Thoracic aorta (tissue), 2 donors: ENCODE measurements at places on chromosomes 12 and 14. TPM values are rescaled to one million over a fixed set of nuclear protein-coding genes. Genes with fewer than 3 reads are reported as not detected.

GRCh38 chr14:77353469-77354141 lies 23.3 kb downstream of the TMED8 start:
- H3K27ac ChIP-seq, result no peak overlapping the region
- no peaks in the 10 kb centered on the region for H3K36me3 ChIP-seq
- DNase-seq, result no peak

- H3K36me3 ChIP-seq, result no peaks in the 10 kb centered on the region
- DNase-seq, result no peak
- no peaks in the 10 kb centered on the region for H3K27me3 ChIP-seq
- no peaks in the 10 kb centered on the region for H3K4me1 ChIP-seq
Observed at GRCh38 chr12:119843100-119843499, 34.0 kb downstream of the CIT start.

DNA sequence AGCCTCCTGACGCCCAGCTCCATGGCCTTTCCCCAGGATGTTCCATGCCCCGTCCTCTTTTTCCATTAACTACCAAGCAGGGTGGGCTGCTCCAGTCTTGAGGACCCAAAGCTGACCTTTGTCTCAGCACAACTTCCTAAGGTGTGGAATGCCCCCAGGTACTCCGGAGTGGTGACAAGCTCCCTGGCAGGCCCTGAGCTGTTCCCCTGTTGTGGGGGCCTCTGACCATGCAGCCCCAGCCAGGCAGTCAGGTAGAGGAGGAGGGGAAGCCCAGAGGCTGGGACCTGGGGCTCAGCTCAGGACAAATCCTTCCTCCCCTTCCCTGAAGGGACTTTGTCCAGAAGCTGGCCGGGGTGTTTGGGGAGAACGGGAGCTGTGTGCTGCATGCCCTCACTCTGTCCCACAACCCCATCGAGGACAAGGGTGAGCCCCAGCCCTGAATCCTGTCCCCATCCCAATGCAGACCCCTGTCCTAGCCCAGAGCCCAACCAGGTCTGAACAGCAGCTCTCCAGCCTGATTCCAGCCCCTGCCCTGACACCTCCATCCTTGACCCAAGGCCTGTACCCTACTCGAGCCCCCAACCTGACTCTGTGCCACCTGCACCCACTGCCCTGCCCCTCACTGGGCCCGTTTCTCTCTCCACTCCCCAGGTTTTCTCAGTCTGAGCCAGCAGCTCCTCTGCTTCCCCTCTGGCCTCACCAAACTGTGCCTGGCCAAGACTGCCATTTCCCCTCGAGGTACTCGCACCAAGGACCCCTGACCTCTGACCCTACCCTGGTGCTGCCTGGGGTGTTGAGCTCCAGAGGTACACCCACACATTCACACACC lies 4.4 kb downstream of the CARMIL3 start:
- H3K4me1 ChIP-seq, result peaks cover 8% of the 10 kb centered on the region
- H3K4me3 ChIP-seq, result no peak overlapping the region
- no peak overlapping the region for H3K27ac ChIP-seq
- H3K36me3 ChIP-seq, result no peaks in the 10 kb centered on the region
- no peaks in the 10 kb centered on the region for H3K27me3 ChIP-seq

GRCh38 chr12:91781114-91781513 lies 364.5 kb downstream of the BTG1 start:
- no peak overlapping the region for H3K4me3 ChIP-seq
- no peaks in the 10 kb centered on the region for H3K36me3 ChIP-seq
- peaks cover 10% of the 10 kb centered on the region for H3K4me1 ChIP-seq
- DNase-seq, result no peak
- H3K27me3 ChIP-seq, result no peaks in the 10 kb centered on the region

DNA sequence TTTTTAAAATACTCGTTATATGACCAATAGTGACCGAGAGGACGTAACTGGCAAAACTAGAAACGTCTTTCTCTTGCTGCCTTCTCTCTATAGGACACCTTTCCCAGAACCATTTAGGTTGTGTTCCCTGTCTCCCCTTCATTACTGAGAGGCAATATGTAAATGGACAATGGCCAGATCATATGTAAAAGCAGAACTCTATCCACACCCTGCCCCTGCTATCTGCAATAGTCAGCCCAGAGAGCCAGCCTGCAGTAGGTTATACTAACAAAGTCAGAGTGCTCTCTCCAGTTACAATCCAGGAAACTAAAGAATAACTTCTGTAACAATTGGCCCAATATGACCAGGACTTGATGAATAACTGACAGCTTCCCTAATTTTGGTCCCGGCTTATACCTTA lies 216.8 kb downstream of the ANO6 start:
- peaks cover 9% of the 10 kb centered on the region for H3K4me1 ChIP-seq
- DNase-seq, result no peak
- H3K27me3 ChIP-seq, result no peaks in the 10 kb centered on the region
- H3K27ac ChIP-seq, result no peak overlapping the region
- no peak overlapping the region for H3K4me3 ChIP-seq
- peaks cover 23% of the 10 kb centered on the region for H3K36me3 ChIP-seq

DNA sequence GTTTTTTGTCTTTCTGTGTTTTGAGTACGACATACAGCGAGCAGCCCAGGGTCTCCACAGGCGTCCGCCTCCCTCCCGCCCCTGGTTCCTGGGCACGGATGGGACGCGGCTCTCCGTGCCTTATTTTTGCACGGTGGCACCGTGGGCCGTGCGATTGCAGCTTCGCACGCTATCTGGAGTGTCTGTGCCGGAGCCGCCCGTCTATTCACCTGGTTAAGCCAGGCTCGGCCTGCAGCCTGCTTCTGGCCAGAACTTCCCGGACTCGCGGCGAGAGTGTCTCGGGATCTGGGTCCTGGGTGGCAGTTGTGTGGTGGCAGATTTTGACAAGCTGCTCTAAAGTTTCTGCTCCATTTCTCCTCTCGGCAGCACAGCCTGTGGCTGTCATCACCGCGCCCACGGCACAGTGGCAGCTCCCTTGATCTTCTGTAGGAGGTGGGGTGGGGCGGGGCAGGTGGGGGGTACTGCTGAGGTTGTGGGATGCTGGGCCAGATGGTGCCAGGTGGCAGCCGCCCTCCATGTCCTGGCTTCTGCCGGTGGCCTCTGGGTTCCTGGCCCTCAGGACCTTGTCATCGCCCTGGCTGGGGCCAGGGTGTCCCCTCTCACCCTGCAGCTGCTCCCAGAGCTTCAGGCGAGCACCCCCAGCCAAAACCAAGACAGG lies 2.9 kb downstream of the MMP17 start:
- no peaks in the 10 kb centered on the region for H3K36me3 ChIP-seq
- H3K4me1 ChIP-seq, result peaks cover 12% of the 10 kb centered on the region
- H3K4me3 ChIP-seq, result peak overlapping the region; percentile 73
- no peak overlapping the region for H3K27ac ChIP-seq

GRCh38 chr14:76761960-76762410 lies 717 bp downstream of the VASH1 start:
- peak overlapping the region; percentile 82 for H3K27ac ChIP-seq
- no peaks in the 10 kb centered on the region for H3K36me3 ChIP-seq
- H3K4me3 ChIP-seq, result peak overlapping the region; percentile 80
- no peak for DNase-seq

DNA sequence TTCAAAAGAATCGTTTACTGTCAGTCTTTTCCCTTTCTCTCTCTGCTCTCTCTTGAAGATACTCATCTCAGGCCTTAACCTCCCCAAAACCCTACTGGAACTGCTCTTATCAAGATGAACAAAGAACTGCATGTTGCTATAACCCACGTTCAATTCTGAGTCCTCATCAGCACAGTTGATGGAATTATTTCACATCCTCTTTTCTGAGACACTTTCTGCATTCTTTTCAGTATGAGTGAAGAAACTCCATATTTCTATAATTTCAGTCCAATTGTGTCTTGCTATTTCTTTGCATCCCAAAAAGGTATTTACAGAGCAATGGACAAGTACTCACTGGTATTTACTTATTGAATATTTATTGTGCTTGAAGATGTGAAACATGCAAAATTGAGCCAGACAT lies 160.1 kb upstream of the CPNE8 start:
- no peak overlapping the region for H3K27ac ChIP-seq
- no peaks in the 10 kb centered on the region for H3K36me3 ChIP-seq
- no peaks in the 10 kb centered on the region for H3K4me1 ChIP-seq
- no peaks in the 10 kb centered on the region for H3K27me3 ChIP-seq
- DNase-seq, result no peak
- H3K4me3 ChIP-seq, result no peak overlapping the region

- DNase-seq, result no peak
- no peak overlapping the region for H3K4me3 ChIP-seq
- no peak overlapping the region for H3K27ac ChIP-seq
- peaks cover 22% of the 10 kb centered on the region for H3K4me1 ChIP-seq
Observed at GRCh38 chr12:11716794-11717518, 67.5 kb downstream of the ETV6 start.

- H3K27ac ChIP-seq, result no peak overlapping the region
- no peak for DNase-seq
- no peaks in the 10 kb centered on the region for H3K36me3 ChIP-seq
- H3K27me3 ChIP-seq, result no peaks in the 10 kb centered on the region
- H3K4me3 ChIP-seq, result no peak overlapping the region
- H3K4me1 ChIP-seq, result no peaks in the 10 kb centered on the region
Observed at GRCh38 chr12:93989949-93990348, 158.4 kb upstream of the PLXNC1 start.

DNA sequence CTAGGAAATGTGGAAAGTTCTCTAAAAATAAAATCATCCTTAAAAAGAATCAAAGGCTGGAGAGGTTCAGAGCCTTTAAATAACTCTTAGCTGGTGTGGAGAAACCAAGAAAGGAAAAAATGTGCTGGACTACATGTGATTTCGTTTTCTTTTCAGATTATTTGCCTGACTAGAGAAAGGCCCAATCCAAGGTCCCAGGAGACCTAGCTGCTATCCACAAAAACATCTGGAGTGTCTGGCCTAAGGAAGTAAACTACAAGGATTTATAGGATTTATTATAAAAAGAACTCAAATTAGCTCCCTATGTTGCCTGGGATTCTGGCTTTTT lies 774 bp upstream of the TMEM30B start:
- H3K27ac ChIP-seq, result peak overlapping the region; percentile 96
- peaks cover 5% of the 10 kb centered on the region for H3K4me1 ChIP-seq
- H3K27me3 ChIP-seq, result no peaks in the 10 kb centered on the region

GRCh38 chr12:54593135-54593534 lies 4.7 kb upstream of the PPP1R1A start:
- no peak overlapping the region for H3K4me3 ChIP-seq
- H3K4me1 ChIP-seq, result no peaks in the 10 kb centered on the region
- no peaks in the 10 kb centered on the region for H3K27me3 ChIP-seq
- DNase-seq, result no peak
- H3K36me3 ChIP-seq, result no peaks in the 10 kb centered on the region

Gene NKX2-1
- not detected for total RNA-seq

Gene MAP3K9
- 1.1 TPM for total RNA-seq

Gene ANO4
- not detected for total RNA-seq

Gene AMHR2
- not detected for total RNA-seq

Gene KRT79
- total RNA-seq, result not detected

Gene ASIC1
- total RNA-seq, result not detected

Gene TC2N
- total RNA-seq, result 146 TPM

Gene CHST11
- total RNA-seq, result 79.3 TPM

Gene ACSS3
- 30.0 TPM for total RNA-seq

Gene KRT72
- total RNA-seq, result not detected
